CD4-positive, CD25-positive, alpha-beta regulatory T cell (primary cell): ENCODE measurements at places on chromosomes 7 and 10.

GRCh38 chr7:95004618-95005247 is 97.3 kb downstream of the PPP1R9A start:
- DNase-seq: no peak

- DNase-seq: no peak
Observed at GRCh38 chr7:291373-292092, 1.6 kb downstream of the FOXL3 start.

DNA sequence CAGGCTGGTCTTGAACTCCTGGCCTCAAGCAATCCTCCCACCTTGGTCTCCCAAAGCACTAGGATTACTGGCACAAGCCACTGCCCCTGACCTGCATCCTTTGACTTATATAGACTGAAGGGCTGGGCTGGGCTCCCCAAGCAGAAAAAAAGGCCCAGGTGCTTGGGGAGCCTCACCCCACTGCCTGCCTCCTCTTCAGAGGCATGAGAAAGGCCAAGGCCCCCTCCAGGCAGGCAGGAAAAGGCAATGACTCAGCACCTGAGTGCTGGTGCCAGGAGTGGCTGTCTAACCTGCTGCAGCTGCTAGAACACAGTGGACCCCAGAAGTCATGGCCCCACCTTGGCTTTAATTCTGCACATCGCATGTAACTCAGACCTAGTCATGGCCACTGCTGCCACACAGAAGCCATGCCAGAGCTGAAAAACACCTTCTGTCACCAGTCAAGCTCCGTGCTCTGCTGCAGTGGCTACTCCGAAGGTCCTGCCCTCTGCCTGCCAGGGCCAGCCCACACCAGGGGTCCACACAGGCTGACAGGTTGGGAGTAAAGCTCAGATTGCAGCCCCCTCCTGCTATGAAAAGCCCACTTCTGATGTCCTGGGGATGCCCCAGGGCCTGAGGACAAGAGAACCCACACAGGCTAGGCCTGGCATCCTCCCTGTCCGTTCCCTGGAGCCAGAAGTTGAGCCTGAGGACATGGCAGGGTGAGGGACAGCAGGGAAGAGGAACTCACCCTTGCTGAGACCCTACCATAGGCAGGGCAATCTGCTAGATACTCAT is 48.5 kb downstream of the GRID1 start:
- DNase-seq: no peak

GRCh38 chr10:102819054-102819453 is 18.2 kb downstream of the CYP17A1 start:
- no peak for DNase-seq

GRCh38 chr7:92685136-92686042 is 95.2 kb upstream of the FAM133B start:
- peak; percentile 98 for DNase-seq

DNA sequence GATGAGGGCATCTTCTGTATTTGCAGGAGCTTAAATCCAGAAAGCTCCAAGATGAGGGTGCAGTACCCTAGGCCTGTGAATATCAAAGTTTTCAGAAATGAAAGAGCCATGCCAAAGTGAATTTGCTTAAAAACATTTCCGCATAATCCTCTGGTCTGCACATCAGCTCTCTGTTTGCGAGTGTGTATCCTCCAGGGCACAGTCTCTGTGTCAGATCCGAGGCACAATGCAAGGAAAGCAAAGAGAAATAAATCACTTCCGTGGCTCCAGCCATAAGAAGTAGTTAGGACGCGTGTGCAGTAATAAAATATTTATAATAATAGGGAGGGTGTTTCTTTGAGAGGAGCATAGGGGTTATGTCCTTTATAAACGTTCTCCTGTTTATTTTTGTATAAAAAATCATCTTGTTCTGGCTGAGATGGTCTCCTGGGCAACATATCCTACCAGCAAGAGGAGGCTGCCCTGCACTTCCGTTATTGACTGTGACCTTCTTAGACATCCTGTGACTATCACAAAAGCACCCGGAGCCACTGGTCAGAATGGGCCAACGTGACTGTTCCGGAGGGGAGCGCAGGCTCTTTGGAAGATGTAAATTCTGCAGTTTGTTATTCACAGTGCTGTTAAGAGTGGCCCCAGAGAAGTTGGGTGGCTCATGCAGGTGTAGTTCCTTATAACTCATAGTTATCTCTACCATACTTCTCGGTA is 667.6 kb upstream of the FOXK1 start:
- DNase-seq: no peak

DNA sequence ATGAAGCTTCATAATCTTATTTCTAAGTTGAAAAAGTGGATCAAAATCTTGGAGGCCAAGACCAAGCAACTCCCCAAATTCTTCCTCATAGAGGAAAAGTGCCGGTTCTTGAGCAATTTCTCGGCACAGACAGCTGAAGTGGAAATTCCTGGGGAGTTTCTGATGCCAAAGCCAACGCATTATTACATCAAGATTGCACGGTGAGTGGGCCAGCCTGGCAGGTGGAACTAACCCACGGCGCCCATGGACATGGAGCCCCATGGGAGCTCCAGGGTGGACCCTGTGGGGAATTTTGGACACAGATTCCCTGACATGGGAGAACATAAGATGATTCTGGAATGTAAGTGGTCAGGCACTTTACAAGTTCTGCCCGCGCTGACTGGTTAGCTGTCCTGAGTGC is 125.9 kb downstream of the TRRAP start:
- DNase-seq: no peak

- no peak for DNase-seq
Observed at GRCh38 chr7:26880852-26881251, 16.5 kb upstream of the SKAP2 start.

DNA sequence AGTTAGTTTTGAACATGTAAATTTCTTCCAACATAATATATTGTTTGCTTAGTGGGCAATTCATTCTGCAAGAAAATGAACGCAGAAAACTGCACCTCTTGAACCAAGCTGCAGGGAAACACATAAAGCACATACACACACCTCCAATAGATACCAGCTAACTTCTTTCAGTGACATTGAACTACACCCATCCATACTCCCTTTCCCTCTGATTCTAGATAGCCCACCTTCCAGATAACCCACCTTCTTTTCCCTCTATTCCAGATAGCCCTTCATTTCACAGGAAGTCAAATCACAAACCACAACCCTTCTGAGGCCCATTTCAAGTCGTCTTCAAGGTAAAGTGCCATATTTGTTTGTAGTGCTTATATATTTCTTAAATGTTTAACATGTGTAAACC is 28.5 kb downstream of the NRBF2 start:
- no peak for DNase-seq

DNA sequence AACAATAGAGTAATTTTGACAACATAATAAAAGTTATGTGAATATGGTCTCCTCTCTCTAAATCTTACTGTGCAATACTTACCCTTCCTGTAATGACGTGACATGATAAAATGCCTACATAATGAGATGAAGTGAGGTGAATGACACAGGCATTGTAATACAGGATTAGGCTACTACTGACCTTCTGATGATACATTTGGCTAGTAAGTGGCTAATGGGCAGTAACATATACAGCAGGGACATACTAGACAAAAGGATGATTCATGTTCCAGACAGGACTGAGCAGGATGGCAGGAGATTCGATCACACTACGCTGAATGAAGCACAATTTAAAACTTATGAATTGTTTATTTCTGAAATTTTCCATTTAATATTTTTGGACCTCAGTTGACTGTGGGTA is 4.7 kb downstream of the C10orf88 start:
- no peak for DNase-seq

- DNase-seq: no peak
Observed at GRCh38 chr10:59362959-59363381, 621 bp upstream of the FAM13C start.

DNA sequence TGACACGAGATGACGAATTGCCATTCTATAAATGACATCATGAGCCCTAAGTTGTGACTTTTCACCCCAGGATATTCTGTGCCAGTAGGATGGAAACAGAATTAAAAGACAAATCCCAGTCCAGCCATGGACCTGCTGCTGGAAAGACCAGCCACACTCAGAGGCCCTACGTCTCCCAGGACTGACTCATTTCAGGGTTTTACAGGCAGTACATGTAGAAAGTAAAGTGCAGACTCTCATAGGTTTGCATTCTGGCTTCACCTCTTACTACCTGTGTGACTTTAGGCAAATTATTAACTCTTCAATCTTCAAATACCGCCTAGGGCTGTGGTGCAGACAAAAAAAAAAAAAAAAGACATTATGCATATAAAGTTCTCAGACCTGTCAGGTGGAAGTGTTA is 188.8 kb downstream of the NEBL start:
- no peak for DNase-seq

DNA sequence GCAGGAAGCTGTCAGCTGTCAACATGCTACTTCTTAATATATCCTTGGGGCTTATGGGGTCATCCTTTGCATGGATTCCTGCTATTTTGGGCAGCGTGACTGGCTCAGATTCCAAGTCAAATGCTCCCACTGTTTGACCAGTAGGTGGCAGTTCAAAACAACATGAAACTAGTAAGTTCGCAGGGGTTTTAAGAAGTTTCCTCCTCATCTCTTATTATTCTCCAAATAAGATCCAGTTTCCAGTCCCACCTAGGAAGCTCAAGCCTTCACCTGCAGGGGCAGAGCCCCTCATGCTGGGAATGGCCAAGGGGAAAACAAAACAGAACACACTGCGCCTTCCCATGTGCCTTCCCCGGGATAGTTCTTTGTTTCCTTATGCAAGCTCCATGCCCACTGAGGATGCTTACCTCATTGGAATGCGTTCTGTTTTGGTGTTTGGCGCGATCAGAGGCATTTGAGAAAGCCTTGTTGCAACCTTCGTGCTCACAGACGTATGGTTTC is 259.8 kb downstream of the GLI3 start:
- DNase-seq: no peak

GRCh38 chr7:16982640-16983350 is 101.0 kb upstream of the AGR3 start:
- peak; percentile 61 for DNase-seq

DNA sequence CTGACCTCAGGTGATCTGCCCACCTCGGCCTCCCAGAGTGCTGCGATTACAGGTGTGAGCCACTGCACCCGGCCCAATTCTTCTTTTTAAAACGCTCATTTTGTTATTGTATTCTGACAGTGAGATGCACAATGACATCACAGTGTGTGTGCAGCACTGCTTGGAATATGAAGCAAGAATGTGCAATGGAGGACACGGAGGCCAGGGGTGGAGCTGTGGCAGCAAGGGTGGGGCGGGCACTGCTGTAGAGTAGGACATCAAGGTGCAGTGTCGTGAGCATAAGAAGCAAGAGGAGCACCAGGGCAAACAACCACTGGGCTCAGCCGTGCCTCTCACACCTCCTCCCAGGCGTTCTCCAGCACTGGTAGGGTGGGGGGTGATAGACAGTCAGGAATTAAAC is 26.8 kb upstream of the GRID1 start:
- DNase-seq: no peak

- DNase-seq: no peak
Observed at GRCh38 chr10:120735773-120736371, 115.3 kb upstream of the WDR11 start.

GRCh38 chr7:91212582-91212981 is 51.7 kb upstream of the FZD1 start:
- no peak for DNase-seq
